Stimulated activated CD8-positive, alpha-beta memory T cell treated with anti-CD3 and anti-CD28 coated beads, Interleukin-15, amount 100 ng/mL, for 24 hours (primary cell): ENCODE measurements at places on chromosomes 4 and X.

- DNase-seq: no peak
These were observed 585.0 kb downstream of the STPG2 start for GRCh38 chr4:97558204-97558778.

DNA sequence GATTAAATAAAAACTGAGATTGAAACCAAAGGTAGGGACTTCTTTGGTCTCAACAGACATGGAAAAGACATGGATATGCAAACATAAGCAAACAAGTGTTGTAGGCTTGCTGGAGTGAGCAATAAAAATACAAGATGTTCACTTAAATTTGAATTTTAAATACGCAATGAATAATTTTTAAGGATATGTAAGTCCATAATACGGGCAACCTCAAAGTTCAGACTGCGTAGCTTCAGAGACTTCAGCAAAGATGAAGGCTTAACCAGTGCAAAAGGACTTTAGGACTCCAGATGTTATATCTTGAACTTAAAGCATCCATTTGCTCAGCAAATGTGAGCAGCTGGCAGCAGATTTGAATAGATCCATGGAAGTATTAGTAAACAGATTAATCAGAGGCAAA lies 549.3 kb downstream of the ARAP2 start:
- DNase-seq: no peak

DNA sequence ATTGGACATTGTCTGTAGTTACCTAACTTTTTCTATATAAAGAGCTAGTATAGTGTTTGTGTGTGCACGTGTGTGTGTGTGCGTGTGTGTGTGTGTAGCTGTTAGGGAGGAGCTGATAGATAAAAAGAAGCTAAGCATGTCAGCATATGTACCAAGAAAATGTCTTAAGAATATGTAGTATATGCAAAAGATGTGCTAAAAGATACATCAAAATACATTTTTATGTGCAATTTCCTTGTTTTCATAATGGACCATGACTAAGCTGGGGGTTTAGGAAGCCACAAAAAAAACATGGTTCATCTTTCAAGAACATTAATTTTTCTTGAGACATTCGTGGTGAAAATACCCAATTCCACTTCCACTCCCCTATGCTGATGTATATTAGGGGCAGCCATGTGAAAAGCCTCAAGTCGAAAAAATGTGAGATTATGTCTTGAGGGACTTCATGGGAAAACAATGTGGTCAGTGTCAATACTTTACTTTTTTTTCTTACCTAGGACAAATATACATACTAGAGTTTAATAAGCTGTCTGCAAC lies 1599.7 kb downstream of the ARAP2 start:
- no peak for DNase-seq

- DNase-seq: no peak
These were observed 5.1 kb downstream of the PIGG start for GRCh38 chr4:504076-504475.

GRCh38 chr4:113725963-113726362 lies 35.6 kb downstream of the CAMK2D start:
- no peak for DNase-seq

DNA sequence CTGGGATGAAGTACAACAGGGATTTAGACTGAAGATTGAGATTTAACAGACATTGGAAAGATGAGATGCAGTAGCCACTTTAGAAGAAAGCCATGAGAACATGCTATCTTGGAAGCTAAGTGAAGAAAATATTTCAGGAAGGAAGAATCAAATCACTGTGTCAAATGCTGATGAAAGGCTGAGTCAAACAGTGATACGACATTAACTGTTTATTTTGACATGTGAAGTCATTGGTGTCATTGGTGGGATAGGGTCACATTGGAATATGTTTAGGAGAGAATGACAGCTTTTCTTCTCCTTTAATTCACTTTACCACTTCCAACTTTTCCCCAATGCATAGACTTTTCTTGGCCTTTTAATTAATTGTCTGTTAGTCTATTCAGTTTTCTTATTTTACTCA lies 653.0 kb upstream of the BOD1L1 start:
- DNase-seq: no peak

- DNase-seq: no peak
These were observed 24.8 kb downstream of the ELF2 start for GRCh38 chr4:139152249-139152648.

GRCh38 chrX:150574559-150575418 lies 6.4 kb downstream of the MTM1 start:
- no peak for DNase-seq

DNA sequence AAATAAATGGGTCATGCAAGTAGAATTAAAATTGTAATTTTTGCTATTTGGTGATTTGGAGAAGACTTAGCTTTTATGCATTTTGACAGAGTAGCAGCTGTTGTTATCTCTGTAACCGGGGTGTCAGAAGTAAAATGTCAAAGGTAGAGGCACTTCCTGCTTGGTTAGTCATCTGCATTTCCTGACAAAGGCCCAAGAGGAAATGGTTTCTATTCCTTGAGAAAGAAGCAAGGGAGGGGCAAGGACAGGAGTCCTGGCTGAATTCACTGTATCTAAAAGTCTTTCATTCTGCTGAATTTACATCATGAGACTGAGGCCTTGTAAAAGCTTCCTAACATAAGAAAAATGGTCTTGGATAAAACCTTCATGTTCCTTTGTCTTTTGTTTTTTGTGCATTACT lies 550.9 kb upstream of the BOD1L1 start:
- no peak for DNase-seq

GRCh38 chrX:9604111-9604907 lies 139.5 kb downstream of the TBL1X start:
- DNase-seq: no peak

GRCh38 chr4:94419956-94420355 lies 31.8 kb upstream of the PDLIM5 start:
- no peak for DNase-seq

- DNase-seq: no peak
These were observed 12.3 kb upstream of the UCP1 start for GRCh38 chr4:140581078-140581477.

GRCh38 chr4:150366487-150366999 lies 215.4 kb upstream of the MAB21L2 start:
- no peak for DNase-seq
